ENCODE measurements at places on chromosomes 1 and 21.

GRCh38 chr1:152786077-152786476 lies at the start of gene LCE1E:
LCE1E (plus strand) TSS chr1:152786257; CDS start chr1:152787300, 1,043 bp downstream.
- no peak for DNase-seq

DNA sequence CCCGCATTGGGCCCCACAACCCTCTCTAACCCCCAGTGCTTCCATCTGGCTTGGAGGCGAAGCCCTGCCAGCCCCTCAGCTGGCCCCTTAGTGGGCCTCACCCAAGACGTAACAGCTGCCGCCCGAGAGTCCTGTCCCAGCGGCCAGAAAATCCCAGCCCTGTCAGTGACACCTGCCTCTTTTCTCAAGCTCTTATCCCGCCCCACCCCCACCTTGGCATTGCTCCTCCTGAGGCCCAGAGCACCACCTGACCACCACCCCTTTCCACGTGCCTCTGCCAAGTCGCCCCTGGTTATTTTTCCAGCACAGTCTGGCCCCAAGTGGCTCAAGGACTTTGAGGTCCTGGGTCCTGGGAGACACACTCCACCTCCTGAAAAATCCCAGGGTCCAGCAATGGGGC lies 5.9 kb upstream of the CTRC start:
- peak; percentile 76 for DNase-seq

- DNase-seq, result no peak
Measured at GRCh38 chr1:204885288-204885711, 14.6 kb downstream of the NFASC start.

- DNase-seq, result no peak
Measured at GRCh38 chr1:19343617-19344350, 31.7 kb downstream of the SLC66A1 start.

- no peak for DNase-seq
Measured at GRCh38 chr1:116099379-116099778, 11.8 kb upstream of the MAB21L3 start.

DNA sequence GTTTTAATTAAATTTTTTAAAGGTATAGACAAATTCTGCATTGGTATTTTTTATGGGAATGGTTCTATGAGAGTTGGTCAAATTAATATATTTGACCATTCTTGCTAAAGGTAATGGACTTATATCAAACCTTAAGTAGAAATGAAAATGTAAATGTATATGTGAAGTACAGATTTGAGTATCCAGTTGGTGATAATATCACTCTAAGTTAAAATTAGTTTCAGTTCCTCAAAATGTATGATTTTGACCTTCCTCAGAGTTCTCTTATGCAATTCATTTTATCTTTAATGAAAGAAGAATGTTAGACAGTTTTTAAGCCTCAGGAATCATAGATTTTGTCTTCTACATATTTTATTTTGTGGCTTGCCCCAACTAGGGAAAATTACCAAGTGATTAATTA lies 1291.5 kb upstream of the B3GALT2 start:
- DNase-seq, result no peak

DNA sequence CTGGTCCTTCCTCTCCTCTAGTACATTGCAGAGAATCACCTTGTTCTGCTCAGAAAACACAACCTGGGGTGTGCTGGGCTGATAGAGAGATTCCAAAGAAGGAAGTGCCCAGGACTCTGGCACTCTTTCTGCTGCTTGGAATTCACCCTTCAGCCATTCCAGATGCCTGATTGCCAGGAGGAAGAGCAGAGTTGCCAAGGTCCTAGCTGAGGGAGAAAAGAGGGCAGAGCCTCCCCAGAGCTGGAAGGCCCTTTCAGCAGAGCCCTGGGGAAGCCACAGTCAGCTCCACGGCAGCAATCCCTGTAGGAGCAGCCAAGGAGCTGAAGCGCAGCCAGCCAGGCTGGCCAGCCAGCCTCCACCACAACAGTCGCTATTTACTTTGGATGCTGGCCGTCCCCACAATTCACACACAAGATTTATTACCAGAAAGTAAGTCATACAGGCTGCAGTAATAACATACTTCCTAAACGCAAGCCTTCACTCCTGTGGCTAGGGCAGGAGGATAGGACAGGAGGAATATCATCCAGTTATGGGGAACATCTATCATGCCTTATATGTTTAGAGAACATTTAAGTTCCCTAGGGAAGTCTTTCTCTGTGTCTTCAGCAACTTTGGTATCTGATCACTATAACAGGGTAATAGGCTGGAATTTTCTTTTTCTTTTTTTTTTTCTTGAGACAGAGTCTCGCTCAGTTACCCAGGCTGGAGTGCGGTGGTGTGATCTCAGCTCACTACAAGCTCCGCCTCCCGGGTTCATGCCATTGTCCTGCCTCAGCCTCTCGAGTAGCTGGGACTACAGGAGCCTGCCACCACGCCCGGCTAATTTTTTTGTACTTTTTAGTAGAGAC lies 36.6 kb upstream of the SLC44A3 start:
- DNase-seq, result peak; percentile 75

DNA sequence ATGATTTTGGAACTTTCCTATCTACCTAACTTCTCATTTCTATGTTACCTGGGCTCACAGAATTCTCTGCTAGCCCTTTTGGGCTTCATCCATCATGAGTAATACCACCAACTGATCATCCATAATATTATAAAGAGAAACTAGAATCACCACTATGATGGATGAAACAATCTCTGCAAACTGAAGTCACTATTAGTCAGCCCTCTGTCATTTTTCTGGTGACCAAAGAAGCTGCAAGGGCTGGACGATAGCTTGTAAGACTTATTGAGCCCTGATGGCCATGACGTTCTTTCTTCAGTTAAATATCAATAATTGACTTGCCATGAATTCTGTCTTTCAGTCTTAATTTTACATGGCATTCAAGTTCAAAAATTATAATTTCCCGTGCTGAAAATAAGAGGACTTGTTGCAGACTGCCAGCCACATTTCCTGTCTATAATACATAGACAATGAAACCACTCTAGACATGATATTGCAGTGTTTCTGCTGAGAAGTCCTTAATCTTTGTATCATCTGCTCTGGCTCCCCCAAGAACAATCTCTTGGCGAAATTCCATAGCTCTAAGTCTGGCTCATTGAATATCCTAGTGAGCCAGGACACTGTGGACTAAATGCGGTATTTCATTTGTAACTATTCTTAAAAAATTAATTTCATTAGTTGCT lies 655.0 kb upstream of the CAMK1G start:
- DNase-seq, result no peak

DNA sequence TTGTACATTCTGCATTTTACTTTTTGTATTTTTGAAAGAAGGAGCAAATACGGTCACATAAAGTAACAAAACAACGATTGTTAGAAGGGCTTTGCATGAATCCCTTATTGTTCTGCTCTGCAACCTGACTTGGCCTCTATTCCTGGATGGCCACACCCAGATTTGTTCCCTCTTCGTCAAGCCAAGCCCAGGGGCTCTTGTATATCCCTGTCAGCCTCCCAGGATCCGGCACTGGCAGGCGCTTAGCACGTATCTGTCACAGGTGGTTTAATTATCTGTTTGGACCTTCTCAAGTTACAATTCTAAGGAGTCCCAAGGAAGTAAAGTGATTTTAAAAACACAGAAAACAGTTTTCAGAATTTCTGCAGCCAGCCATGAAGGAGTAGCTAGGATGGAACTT lies 28.0 kb downstream of the CRYAA start:
- no peak for DNase-seq

GRCh38 chr1:4044967-4045366 lies 144.9 kb upstream of the C1orf174 start:
- DNase-seq, result no peak

- DNase-seq, result peak; percentile 66
Measured at GRCh38 chr1:2556277-2556677, at the start of gene TNFRSF14. TNFRSF14 (plus strand) TSS chr1:2556371; CDS start chr1:2556665, 294 bp downstream.

GRCh38 chr1:38872401-38873026 lies 634 bp downstream of the MYCBP start:
- DNase-seq, result peak; percentile 33

DNA sequence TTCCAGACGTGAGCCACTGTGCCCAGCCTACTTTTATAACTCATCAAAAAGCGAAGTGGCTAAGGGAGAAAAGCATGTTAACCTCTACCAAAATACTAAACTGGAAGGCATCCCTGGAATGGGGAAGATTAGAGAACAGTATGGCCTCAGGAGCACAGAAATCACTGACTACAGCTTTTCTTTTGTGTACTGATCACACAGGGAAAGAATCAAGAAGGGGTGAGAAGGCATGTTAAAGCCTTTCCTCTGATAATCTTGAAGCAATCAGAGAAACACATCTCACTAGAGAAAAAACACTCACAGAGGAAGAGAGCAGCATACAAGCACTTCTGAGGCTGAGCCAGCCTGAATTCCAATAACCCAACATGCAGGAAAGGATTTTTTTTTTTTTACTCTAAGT lies 10.7 kb downstream of the PCAT6 start:
- DNase-seq, result no peak

- DNase-seq, result peak; percentile 65
Measured at GRCh38 chr1:80675454-80675853, 1125.3 kb upstream of the ADGRL2 start.

DNA sequence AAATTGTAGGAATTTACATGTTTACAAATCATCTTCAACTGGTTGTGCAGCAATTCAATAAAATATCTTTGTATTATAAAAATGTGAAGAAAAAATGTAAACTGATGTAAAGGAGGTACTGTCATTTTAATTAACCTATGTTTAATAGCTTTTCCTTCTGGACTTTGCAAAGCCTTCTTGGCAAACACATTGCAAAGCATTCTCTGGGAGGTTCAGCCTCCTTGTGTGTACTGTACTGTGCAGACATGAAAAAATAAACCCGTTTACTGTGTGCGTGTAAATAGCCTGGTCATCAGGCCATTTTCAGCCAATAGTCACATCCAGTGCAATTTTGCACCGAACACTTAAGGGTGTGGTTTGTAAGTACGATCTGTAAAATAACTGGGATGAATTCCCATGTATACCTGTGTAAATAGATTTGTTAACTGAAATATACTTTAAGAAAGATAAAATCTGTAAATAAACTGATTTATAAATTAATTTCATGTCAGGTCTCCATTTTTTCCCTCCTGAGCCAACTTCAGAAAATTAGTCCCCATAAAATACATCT lies 40.2 kb upstream of the QSOX1 start:
- no peak for DNase-seq

DNA sequence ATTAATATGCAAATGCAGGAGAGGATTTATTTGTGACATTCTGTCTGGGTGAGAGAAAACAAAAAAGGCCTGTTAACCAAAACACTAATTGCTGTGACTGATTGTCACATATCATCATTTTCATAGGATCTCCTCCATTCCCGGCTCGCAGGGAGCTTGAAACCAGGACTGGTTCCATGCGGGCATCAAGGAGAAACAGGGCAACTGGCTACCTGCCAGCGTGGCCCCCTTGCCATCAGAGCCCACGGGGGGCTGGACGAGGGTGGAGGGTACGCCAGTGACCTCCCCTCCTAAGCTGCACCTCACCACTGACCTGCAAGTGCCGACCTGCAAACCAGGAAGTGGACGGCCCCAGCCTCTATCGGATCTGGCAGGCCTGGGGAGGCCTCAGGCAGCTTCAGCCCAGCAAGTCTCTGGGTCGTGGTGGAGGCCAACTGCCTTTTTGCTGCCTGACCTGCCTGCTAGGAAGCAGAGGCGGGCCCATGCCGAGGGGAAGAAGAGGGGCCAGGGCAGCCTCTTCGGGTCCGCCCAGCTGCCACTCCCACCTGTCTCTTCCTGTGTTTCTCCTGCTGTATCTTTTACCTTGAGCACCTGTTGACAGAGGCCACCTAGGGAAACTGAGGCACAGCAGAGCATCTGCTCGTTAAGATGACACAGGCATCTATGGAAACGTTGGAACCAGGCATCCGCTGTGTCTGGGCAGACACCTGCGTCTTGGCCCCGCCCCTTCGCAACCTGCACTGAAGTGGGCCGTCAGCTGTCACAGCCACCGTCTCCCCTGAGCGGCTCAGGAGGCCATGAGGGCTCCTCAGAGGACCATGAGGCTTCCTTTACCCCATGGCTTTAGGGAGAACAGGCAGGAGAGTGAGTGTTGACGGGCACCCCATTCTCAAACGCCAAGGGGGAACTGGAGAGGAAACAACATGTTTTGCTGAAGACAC lies 74.8 kb downstream of the CASZ1 start:
- no peak for DNase-seq

DNA sequence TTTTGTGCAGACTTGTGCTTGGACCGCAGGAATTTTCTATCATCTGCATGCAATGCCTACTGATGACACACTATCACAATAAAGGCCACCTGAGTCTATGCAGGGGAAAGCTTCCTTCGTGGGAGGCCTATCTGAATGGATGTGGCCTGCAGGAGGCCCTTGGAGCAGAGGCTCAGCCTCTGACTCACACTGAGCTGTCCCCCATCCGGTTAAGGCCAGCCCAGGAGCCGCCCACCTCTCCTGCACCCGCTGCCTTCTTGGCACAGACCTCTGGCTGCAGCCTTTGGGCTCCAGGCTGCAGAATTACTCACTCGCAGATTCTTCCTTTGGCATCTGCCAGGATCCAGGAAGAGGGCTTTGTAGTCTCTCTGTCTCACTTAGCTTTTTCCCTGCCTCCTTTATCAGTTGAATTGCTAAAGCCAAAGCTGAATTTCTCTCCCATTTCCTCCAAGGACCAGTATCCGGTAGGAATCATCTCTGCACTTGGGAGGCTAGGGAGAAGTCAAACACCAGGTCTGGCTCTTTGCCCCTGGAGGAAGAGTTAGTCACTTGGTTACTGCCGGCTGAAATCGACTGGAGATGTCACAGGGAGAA lies 65.1 kb upstream of the JUN start:
- peak; percentile 44 for DNase-seq

DNA sequence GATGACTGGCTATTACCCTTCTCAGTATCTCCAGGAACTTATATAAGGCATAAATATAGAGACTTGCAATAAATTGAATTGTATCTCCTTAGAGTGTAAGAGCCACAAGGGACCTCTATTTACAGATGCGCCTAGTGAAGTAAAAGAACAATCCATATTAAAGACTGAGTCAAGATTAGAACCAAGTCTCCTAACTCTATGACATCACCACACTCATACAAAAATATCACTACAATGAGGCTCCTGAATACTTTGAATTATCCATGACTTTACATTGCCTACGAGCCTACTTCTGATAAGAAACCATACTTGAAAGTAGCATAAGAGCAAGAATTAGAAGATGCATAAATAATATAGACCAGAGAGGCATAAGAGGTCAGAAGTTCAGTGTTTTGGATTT lies 18.8 kb downstream of the DPYD start:
- no peak for DNase-seq

- no peak for DNase-seq
Measured at GRCh38 chr1:53272349-53272748, 34.0 kb upstream of the MAGOH start.

GRCh38 chr1:246265481-246265880 lies 241.6 kb downstream of the SMYD3 start:
- no peak for DNase-seq

GRCh38 chr1:32199717-32200072 lies 700 bp upstream of the CCDC28B start:
- DNase-seq, result peak; percentile 25

DNA sequence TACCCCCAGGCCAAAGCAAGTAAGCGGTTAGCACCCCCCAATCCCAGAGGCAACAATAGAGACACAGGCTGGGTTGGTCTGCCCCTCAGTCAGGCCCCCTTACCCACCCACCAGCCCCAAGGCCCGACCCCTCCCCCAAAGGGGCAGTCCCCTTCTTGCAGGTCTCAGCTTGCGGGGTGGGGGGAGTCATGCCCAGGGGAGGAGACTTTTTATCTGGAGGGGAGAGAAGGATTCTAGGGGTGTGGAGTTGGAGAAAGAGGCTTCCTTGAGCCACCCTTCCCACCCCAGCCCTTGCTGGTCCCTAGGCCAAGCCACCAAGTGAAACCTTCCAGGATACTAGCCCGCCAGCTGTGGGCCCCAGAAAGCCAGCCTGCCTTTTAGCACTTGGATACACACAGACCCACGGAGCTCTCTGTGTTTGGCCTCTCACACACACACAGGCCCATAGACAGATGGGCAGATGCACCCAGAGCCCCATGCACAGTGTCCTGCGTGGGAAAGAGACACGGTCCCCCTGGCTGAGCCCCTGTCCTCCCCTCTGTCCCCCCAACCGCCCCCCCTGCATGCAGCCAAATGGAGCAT lies 7.1 kb downstream of the TMEM54 start:
- DNase-seq, result no peak
